ENCODE measurements at places on chromosomes 13 and 19. TPM values are rescaled to one million over a fixed set of nuclear protein-coding genes. Genes with fewer than 3 reads are reported as not detected.

Gene SGTA
- 85.7 TPM for total RNA-seq

Gene SLC10A2
- total RNA-seq, result not detected

Gene FXYD1
- not detected for total RNA-seq

Gene SLC8A2
- 0.10 TPM for total RNA-seq

Gene SIGLECL1
- total RNA-seq, result not detected

Gene ADGRE1
- 0.08 TPM for total RNA-seq

Gene MYDGF
- total RNA-seq, result 78.1 TPM

Gene KIR2DL3
- not detected for total RNA-seq

Gene TEX26
- total RNA-seq, result not detected

Gene SYT5
- total RNA-seq, result 3.2 TPM

Gene JAK3
- total RNA-seq, result 2.1 TPM

Gene CYP4F11
- total RNA-seq, result 0.21 TPM

Gene DLL3
- 76.9 TPM for total RNA-seq

Gene ZNF625
- total RNA-seq, result 7.9 TPM

Gene CYP2A6
- 0.41 TPM for total RNA-seq

Gene MCEMP1
- total RNA-seq, result not detected

Gene FBXO46
- 25.1 TPM for total RNA-seq

Gene NLRP9
- total RNA-seq, result not detected

Gene SIGLEC14
- total RNA-seq, result not detected

Gene MEIOSIN
- not detected for total RNA-seq

Gene FAM98C
- total RNA-seq, result 24.7 TPM

Gene CSNK1G2
- 65.8 TPM for total RNA-seq

Gene GPR32
- not detected for total RNA-seq

Gene ZNF471
- not detected for total RNA-seq

Gene LRRC8E
- 5.0 TPM for total RNA-seq

Gene HSPB6
- total RNA-seq, result 0.87 TPM

Gene ZNF814
- 4.8 TPM for total RNA-seq

Gene MYBPC2
- 0.18 TPM for total RNA-seq

Gene CGB3
- total RNA-seq, result not detected

Gene PSG6
- not detected for total RNA-seq

Gene TNNT1
- total RNA-seq, result 116 TPM

Gene CYP4F8
- total RNA-seq, result not detected

Gene UCHL3
- 29.3 TPM for total RNA-seq

Gene FPR1
- total RNA-seq, result not detected

Gene ZNF429
- 8.3 TPM for total RNA-seq

Gene TNFSF11
- total RNA-seq, result not detected

Gene NCR1
- total RNA-seq, result not detected

Gene NLRP4
- not detected for total RNA-seq

Gene PLVAP
- total RNA-seq, result 0.08 TPM

Gene ZNF296
- total RNA-seq, result 6.7 TPM

Gene BRD4
- 102 TPM for total RNA-seq

Gene WDR87
- total RNA-seq, result not detected

Gene VSTM2B
- not detected for total RNA-seq

Gene PRX
- 3.4 TPM for total RNA-seq

Gene PLD3
- 81.8 TPM for total RNA-seq

Gene URI1
- total RNA-seq, result 71.0 TPM
